ENCODE measurements at places on chromosomes 3 and 15. TPM values are rescaled to one million over a fixed set of nuclear protein-coding genes. Genes with fewer than 3 reads are reported as not detected.

THAP10 gene
- 2.1 TPM for polyA plus RNA-seq

DNA sequence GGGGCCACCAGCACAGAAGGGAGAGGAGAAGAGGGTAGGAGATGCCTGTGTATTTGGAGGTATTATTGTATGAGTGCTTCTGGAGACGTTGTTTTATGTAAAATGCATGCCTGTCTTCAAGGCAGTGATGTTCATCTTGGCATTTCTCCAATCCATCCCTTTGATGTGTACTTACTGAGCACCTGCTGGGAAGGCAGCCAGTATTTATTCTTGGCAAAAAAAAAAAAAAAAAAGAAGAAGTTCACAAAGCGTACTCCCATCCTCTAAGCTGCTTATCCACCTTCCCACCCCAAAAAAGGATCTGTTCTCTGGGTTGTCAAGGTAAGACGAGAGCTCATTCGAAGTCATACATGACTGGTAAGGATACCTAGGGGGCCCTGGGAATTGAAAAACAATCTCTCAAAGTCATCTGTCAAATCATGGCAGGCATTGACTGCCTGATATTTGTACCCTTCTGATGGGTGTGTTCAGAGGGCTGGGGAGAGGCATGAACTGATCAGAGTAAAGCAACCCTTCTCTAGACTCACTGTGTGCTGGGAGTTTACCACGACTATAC is 30.0 kb upstream of the SLC6A1 start:
- DNase-seq, result no peak

DNA sequence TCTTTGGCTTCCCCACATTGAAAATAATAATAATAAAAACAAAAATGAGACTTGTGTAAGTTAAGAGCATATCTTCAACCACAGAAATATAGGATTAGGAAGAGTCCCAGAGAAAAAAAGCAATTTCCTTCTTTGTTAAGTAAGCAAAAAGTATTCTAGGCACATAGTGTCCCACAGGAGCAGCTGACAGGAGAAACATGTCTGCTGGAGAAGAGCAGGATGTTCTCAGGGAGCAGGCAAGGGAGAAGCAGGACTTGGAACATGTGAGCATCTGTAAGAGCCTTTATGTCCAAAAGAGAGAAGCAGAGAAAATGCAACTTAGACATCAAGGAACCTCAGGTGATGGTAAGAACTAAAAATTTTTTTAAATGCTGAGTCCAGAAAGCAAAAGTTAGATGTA is 39.0 kb downstream of the TTC23 start:
- DNase-seq, result no peak

LEKR1 gene
- polyA plus RNA-seq, result 3.4 TPM

HPS3 gene
- polyA plus RNA-seq, result 14.1 TPM

LNP1 gene
- 1.9 TPM for polyA plus RNA-seq

DNA sequence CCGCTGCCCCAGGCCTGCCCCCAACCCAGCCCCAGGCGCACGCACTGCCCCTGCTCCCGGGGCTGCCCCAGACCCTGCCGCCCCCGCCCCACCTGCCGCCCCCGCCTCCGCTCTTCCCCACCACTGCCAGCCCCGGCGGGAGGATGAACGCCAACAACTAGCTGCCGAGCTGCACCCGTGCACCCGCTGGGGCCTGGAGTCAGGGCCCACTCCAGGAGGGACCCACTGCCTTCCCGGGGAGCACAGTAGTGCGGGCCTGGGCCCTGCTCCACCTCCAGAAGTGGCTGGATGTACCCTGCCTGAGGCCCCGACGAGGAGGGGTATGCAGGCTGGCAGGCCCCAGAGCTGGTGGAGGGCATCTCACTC is 10.9 kb downstream of the ZBTB47 start:
- DNase-seq, result no peak

MUC13 gene
- polyA plus RNA-seq, result 84.4 TPM

DNA sequence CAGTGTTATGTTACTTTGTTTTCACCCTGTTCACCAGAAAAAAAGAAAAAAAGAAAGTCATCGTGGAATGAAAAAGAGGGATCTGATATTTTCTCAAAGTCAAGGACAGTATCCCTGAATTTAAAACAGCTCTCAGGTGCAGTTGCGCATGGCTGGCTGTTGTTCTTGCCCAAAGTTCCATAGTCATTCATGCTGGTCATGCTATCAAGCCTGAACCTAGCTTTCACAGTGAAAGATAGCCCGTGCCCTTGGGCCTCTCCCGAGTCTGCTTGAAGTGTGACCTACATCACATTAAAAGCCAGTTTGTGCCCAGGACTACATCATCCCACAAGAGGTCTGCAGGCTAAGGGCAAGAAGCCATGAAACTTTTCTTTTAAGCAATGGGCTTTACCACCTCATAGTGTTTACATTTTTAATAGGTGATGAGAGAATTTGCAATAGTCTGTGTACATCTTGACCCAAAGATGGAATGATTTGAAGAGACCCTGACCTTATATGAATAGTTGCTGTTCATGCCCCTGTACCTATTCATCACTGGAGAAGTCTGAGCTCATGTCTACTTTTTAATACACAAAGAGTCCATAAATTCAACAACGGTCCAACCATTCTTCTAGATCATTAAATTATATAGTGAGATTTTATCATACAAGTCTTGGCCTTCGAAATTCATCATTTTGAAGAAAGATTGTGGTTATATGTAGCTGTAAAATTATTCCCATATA is 522.5 kb upstream of the MCTP2 start:
- DNase-seq, result no peak

DNA sequence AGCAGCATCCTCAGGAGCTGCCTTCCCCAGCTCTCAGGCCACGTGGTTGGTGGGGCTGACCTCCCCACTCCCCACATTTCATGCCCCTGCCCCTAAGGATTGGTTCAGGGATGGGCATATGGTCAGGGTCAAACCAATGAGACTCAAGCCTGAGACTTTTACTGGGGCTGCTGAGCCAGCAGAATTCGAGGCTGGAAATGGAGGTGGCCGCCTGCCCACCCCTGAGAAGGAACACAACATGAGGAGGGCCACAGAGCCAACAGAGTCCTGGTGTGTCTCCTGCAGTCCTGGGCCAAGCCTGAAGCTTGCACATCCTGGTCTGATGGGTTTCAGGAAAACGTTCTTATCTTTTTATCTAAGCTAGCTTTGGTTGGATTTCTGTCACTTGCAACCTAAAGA is 5.9 kb downstream of the EHD4 start:
- no peak for DNase-seq

MUC20 gene
- polyA plus RNA-seq, result 15.3 TPM

PPM1L gene
- polyA plus RNA-seq, result 5.1 TPM

- no peak for DNase-seq
Measured at GRCh38 chr3:37174532-37175126, at the start of gene LRRFIP2. Gene LRRFIP2, minus strand, starts transcription at chr3:37174582. Its CDS starts 25,599 bp downstream, at chr3:37148983.

SYNPR gene
- polyA plus RNA-seq, result 0.46 TPM

GOLGA8T gene
- polyA plus RNA-seq, result not detected

DNA sequence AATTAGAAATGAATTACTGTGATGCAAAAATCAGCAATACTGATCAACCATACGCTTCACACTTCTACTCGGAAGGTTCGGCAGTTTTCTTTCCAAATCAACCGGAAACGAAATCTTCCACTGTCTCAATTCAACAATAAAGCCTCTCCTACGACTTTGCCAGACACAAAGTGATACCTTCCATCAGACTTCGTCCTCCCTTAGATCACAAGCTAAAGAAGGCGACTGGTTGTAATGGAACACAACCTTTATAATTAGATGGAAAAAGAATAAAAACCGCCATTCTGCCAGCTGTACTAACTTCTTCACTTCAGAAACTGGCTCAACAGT is 618 bp downstream of the PARL start:
- no peak for DNase-seq

SLCO3A1 gene
- 4.5 TPM for polyA plus RNA-seq

GRCh38 chr3:13072600-13073325 is 466 bp downstream of the IQSEC1 start:
- DNase-seq, result no peak

GRCh38 chr3:22378869-22379268 is 627.9 kb upstream of the ZNF385D start:
- no peak for DNase-seq

- no peak for DNase-seq
Measured at GRCh38 chr15:91128016-91128415, 28.0 kb downstream of the SV2B start.

DNA sequence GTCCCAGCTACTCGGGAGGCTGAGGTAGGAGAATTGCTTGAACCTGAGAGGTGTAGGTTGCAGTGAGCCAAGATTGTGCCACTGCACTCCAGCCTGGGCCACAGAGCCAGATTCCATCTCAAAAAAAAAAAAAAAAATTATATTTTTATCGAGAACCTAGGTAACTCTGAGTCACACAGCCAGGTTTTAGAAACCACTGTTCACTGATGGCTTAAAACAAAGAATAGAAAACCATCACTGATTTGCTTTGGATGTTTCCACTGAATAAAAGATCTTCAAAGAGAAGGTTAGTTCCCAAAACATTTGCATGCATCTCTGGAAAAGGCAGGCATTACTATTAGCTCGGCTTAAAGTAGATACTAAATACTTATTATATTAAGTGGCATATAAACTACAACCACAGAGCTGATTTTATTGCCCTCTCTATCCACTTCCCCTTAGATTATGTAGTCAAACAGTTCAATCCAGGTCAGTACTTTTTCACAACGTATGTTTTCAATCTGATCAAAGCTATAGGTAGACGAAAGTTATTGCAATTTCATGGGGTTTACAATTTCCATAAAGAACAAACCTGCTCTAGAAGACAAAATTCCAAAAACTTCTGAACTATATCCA is 1.4 kb downstream of the B4GALT4 start:
- DNase-seq, result no peak
